EL (cell line): ENCODE measurements at places on chromosomes 16 and 17.
A peak's percentile ranks its signal among the peaks of the same experiment; 100 is the strongest.

DNA sequence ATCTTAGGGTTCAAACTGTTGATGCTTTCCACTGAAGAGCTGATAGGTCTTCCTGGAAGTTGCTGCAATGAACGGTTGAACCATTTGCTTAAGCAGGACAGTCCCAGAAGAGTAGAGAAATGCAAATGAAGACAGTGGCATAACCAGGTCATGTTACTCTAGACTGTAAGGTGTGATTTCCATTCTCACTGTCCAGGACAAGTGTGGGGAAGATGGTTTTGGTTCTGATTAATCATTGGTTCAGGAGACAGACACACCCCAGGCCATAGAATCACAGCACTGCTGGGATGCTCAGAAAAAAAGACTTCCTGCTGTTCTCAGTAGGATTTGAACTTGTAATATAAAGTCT is 34.8 kb upstream of the XYLT2 start:
- DNase-seq = no peak

DNA sequence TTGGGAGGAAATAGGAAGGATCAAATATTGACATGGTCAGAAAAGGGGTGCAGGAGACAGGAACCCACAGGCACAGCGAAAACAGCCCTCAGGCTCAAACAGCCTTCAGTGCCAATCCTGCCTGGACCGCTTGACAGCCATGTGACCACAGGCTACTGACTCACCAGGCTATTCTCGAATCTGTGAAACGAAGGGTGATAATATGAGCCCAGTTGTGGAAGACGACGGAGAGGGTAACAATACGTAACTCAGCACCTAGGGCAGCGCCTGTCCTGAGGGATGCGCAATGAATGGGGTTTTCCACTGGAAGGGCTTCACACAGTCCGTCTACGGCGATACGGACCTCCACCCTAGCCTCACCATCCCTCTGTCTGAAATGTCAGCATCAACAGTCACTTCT is 117.3 kb upstream of the RCVRN start:
- DNase-seq = no peak

- DNase-seq = peak; percentile 94
Observed at GRCh38 chr17:63675607-63676546, 24.0 kb downstream of the LIMD2 start.

DNA sequence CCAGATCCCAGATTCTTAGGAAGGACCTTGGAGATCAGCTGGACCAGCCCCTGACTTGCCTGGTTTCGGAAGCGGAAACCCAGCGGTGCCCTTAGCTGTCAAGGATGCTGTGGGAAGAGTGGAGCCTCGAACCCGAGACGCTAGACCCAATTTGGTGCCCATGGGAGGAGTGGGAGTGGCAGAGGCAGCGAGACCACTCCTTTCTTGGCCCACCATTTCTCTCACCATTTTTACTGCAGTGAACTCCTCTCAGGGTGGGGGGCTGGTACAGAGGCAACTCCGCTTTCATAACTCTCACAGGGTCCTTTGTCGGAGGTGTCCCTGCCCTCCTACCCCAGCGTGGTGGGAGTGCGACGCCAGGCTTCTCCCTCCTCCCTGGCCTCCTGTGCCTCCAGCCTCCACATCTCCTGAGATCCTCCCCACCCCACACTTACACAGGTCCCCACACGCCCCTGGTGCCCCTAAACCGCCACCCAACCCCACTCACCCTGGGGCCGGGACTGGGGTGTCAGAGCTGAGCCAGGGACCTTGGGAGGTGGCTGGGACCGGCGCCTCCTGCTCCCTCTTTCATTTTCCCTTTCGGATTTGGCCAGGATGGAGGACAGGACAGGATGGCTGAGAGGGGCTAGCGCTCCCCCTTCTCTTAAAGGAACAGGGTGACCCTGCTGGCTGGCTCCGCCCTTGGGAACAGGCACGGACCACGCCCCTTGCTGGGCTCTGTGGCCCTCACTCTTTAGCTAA is at the start of gene GJD3:
GJD3 (minus strand) TSS at position 617 of the 741 bp plus-strand sequence. CDS start 922 bp downstream, outside the sequence.
- peak; percentile 45 for DNase-seq

GRCh38 chr16:84836967-84837366 is 17.2 kb downstream of the CRISPLD2 start:
- no peak for DNase-seq

DNA sequence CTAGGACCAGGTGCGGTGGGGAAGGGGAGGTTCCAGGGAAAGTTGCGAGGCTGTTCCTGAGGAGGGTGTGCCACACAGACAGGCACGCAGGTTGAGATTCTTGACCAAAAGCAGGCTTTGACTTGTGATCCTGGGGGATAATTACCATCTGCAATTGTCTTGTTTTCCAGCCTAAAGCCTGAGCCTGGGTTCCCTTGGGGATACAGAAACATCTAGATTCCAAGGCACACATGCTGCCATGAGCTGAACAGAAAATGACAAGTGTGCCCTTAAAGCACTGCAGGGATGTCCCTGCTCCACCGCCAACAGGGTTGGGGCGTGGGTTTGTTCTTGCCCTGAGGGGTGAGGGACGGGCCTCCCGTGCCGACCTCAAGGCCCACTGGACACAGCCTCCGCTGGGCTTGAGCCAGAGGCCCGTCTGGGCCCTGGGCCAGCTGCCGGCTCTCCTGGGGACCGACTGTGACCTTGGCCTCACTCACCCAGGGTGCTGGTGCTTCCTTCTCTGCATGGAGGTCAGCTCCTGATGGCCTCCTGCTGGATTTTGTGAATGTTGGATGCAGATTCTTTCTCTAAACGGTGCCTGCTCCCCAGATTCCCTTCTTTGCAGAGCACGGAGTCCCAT is 14.0 kb downstream of the CA5A start:
- DNase-seq = no peak

- no peak for DNase-seq
Observed at GRCh38 chr17:7041607-7042500, 2.0 kb downstream of the SLC16A11 start.

DNA sequence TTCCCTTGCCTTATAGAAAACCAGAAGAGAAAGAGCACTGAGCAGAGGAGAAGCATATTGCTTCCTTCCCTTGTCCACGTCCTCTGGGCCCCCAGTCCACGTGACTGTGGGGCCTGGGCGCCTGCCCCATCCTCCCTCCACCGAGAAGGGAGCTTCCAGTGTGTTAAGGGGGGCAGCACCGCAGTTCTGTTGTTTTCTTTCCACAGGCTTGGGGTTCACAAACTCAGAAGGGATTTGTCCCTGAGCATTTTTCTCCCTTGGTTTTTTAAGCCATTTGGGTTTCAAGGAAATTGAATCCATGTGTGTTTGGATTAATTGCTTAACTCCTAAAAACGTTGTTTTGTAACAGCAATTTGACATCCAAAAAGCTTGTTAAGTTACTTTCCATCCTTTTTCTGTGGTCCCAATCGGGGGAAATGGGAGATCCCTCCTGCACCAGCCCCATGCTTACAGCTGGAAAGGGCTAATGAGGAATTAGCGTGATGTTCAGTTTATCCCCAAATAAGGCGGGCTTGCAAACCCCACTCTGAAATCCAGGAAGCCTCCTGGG is 347.5 kb upstream of the TNRC6C start:
- DNase-seq = no peak

GRCh38 chr16:84069540-84069939 is 26.9 kb upstream of the SLC38A8 start:
- no peak for DNase-seq

DNA sequence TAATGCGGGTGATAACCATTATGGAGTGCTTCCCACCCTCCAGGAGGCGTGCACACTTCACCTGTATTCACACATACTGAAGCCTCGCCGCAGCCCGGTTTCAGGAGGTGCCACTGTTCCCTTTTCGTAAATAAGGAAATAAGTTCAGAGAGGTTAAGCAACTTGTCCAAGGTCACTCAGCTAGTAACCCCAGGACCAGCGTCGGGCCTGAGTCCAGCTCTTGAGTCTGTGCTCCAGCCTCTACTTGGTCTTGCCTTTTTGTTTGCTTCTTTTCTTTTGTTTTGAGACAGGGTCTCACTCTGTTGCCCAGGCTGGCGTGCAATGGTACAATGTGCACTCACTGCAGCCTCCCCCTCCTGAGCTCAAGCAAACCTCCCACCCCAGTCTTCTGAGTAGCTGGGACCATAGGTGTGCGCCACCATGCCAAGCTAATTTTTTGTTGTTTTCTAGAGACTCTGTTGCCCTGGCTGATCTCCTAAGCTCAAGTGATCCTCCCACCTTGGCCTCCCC is 63.5 kb upstream of the CIBAR2 start:
- DNase-seq = no peak

GRCh38 chr17:69525920-69526841 is 111.7 kb downstream of the MAP2K6 start:
- DNase-seq = peak; percentile 70

- peak; percentile 54 for DNase-seq
Observed at GRCh38 chr17:2438823-2439222, 38.0 kb upstream of the MNT start.

- peak; percentile 59 for DNase-seq
Observed at GRCh38 chr16:80369138-80369958, 171.4 kb upstream of the DYNLRB2 start.

GRCh38 chr17:28700830-28701492 is 10.7 kb downstream of the PROCA1 start:
- DNase-seq = no peak
